Activated T-helper 9 cell treated with anti-CD3 and anti-CD28 coated beads, Interleukin-2, amount 50 U/mL, for 16 hours (primary cell): ENCODE measurements at places on chromosomes 16 and 17.

- DNase-seq = no peak
Observed at GRCh38 chr17:29291163-29291752, 2.7 kb downstream of the NUFIP2 start.

- no peak for DNase-seq
Observed at GRCh38 chr16:12319428-12320035, 343.0 kb downstream of the SNX29 start.

GRCh38 chr17:4120332-4120731 lies 22.5 kb downstream of the ZZEF1 start:
- DNase-seq = no peak

DNA sequence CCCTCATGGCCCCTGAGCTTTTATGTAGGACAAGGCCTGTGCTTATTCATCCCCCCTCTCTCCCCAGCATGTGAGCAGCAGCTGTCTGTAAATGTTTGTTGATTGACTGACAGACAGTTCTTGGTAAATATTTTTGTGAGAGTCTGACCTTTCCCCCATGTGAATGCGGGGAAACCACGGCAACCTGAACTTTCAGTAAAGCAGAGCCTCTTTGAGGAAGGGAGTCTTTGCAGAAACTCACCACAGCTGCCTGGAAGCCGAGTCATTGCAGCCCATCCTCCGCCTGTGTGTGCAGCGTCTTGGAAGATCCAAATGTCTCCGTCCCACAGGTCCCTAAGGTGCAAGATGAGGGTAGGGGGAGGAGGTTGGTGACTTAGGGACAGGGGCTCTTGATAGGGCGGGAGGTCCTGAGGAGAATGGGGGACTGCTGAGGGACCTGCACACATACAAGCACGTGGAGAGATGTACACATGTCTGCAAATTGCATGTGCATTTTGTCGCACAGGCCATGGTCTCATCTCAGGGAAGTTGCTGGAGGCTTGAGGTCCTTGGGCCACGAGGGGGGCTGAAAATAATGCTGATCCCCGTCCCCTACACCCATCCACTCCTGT lies 23.0 kb upstream of the IL21R start:
- DNase-seq = no peak

GRCh38 chr16:260326-260725 lies 15.4 kb downstream of the RGS11 start:
- no peak for DNase-seq

GRCh38 chr17:78724544-78724943 lies 57.5 kb downstream of the CYTH1 start:
- DNase-seq = no peak

DNA sequence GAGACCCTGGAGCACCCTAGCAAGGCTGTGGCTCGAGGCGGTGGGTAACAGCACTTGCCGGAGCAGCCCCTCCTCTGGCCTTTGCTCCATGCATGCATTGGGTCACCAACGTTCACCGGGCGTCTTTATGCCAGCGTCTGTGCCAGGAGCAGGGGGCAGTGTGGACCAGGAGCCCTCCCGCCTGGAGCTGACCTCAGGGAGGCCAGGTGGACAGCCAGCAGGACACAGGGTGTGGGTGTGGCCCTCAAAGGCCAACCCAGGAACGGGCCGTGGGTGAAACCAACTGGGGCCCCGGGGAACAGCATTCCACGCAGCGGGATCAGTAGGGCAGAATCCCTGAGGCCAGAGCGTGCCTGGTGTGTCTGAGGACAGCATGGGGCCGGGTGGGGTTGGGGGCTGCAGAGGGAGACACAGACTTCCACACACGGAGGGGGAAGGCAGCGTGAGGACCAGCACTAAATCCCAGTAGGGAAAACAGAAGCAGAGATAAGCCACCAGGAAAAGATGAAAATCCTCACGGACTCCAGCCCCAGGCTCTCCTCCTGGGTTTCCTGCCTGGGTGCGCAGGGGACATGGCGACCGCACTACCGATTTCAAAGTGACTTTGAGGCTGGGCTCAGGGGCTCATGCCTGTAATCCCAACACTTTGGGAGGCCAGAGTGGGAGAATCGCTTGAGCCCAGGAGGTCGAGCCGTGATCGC lies 2.9 kb upstream of the CD7 start:
- no peak for DNase-seq

DNA sequence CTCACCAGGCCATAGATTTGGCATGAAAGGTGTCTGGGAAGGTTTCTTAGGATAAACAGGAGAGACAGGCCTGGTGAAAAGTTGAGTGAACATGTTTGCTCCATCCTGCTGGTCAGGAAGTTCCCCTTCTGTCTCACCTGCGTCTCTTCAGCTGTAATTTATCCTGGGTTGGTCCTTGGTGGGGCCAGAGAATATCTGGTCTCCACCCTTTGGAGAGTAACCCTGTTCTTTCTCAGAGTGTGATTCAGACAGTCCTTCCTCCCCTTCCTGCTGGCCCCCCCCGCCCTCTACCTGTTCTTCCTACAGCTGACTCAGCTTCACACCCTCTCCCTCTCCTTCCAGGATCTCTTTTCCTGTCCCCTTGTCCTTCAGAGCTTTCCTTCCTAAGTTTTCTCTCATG lies 17.1 kb downstream of the MINK1 start:
- no peak for DNase-seq

DNA sequence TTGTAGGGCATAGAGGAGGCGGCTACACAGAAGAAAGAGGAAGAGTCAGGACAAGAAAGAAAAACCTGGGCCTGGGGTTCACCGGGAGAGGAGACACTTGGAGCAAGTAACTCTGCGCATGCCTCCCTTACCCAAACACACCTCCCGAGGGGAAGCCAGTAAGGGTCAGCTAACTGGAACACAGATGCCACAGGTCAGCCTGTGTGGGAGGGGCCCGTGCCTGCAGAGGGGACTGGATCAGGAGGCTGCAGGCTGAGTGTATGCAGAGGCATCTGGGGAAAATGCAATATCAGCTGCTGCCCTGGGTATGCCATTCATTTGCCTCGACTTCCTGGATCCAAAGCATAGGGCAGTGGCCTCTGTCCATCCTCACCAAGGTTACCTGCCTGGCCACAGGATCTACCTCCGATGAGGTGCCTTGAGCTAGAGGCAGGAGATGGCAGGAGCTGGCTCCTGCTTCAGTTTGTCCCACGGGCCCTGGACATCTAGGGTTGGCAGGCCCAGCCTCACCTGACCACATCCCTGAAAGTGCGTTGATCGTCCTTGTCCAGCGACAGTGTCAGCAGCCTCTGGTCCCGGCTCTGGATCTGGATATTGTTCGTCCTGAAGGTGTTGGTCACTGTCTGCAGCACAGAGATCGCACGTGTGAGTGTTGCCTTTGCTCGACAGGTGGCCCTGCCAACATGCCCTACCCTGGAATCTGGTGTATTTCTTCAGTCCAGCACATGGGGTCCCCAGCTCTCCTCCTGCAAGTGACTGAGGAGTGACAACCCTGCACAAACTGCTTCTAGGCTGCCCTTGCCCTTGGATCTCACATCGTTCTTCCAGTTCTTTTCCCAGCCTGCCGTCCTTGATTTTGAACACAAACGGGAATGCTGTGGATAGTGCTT lies 4.6 kb upstream of the MFSD6L start:
- no peak for DNase-seq
